ENCODE measurements at places on chromosomes 16 and 17. TPM values are rescaled to one million over a fixed set of nuclear protein-coding genes. Genes with fewer than 3 reads are reported as not detected.

The TMEM235 gene
- not detected for total RNA-seq

The KRTAP4-4 gene
- not detected for total RNA-seq

The CLEC3A gene
- total RNA-seq = not detected

The MC1R gene
- total RNA-seq = 1.8 TPM

The SLC6A2 gene
- not detected for total RNA-seq

The SLFN12L gene
- 0.23 TPM for total RNA-seq

GRCh38 chr17:79556271-79556670, 54.6 kb downstream of the RBFOX3 start:
- DNase-seq = no peak

GRCh38 chr16:5455110-5455509, 357.5 kb upstream of the EEF2KMT start:
- no peak for DNase-seq

DNA sequence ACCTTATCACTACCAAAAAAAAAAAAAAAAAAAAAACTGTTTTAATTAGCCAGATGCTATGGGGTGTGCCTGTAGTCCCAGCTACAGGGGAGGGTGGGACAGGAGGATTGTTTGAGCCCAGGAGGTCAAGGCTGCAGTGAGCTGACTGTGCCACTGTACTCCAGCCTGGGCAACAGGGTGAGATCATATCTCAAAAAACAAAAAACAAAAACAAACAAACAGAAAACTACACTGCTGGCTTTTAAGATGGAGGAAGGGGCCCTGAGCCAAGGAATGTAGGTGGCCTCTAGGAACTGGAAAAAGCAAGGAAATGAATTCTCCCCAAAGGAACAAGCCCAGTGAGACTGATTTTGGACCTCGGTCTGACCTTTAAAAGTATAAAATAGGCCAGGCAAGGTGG, 61.4 kb downstream of the BEAN1 start:
- DNase-seq = no peak

DNA sequence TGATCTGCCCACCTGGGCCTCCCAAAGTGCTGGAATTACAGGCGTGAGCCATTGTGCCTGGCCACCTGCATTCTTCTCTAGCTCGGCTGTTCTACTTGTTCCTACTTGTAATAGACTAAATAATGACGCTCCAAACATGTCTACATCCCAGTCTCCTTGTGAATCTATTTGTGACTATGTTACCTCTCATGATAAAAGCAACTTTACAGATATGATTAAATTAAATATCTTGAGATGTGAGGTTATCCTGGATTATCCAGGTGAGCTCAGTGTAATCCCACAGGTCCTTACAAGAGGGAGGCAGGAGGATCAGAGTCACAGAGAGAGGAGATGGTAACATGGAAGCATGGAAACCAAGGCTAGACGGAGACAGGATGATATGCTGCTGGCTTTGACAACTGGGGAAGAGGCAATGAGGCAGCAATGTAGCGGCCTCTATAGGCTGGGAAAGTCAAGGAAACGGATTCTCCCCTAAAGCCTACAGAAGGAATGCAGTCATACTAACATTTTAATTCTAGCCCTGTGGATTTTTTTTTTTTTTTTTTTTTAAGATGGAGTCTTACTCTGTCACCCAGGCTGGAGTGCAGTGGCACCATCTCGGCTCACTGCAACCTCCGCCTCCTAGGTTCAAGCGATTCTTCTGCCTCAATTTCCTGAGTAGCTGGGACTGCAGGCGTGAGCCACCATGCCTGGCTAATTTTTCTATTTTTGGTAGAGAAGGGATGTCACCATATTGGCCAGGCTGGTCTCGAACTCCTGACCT, 5.0 kb upstream of the LASP1 start:
- DNase-seq = no peak

- DNase-seq = no peak
Observed at GRCh38 chr17:76925441-76925891, 57.3 kb downstream of the MGAT5B start.

- no peak for DNase-seq
Observed at GRCh38 chr17:4175921-4176807, 33.2 kb downstream of the CYB5D2 start.

DNA sequence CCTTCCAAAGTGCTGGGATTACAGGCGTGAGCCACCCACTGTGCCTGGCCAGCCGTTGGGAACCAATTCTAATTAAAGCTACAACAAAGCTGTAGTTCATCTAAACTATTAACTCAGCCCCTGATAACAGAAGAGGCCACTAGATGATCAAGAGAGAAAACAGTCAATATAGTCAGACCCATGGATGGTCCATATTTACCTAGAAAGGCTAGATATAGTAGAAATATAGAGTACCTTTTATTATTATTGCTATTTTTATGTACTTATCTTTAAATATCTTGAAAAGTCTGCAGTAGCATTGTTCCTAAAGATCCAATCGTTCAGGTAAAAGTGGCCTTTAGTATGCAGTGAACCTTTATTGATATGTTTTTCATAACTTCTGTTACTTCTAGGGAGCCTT, 43.2 kb downstream of the RNF213 start:
- no peak for DNase-seq

DNA sequence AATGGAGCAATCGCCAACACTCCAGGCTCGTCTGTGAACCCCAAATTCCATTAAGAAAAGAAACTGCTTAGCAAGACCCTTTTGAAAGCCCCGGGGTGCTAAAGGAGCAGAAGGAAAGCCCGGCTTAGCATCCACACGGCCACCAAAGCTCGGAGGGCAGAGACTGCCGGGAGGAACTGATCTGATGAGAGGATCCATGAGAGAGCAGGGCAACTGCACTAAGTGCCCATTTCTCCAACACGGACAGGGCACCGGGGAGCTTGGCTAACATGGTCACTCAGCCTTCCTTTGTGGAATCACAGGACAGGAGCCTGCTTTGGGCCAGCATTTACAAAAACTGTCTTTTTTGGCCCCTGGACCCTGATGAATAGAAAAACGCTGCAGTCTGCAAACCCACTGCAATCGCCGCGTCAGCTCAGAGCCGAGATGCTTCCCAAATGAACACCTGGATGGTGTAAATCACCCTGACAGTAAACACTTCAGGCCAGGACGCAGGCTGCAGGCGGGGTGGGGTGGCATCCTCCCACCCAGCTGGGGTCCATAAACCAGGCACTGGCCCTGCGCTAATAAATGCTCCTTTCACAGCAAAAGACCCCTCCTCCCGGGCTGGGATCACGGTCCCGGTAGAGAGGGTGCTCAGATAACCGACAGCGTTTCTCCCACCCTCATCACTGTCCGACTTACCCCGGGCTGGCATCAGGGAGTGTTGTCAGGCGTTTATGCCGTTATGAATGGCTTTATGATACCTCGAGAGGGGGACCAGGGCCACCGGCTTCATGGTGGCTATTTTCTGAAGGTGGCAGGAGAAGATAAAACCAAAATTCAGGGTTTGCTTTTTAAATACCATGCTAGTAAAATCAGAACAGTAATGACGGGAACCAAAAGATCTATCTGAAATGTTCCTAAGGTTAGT, 299.5 kb downstream of the IRF8 start:
- no peak for DNase-seq

- DNase-seq = no peak
Observed at GRCh38 chr16:55045329-55045728, 114.7 kb downstream of the IRX5 start.

- DNase-seq = peak; percentile 94
Observed at GRCh38 chr17:49496183-49496866, 1.2 kb downstream of the NGFR start.

- DNase-seq = no peak
Observed at GRCh38 chr17:57439651-57440050, 183.3 kb downstream of the MSI2 start.
